ENCODE measurements at places on chromosomes 16 and 17. TPM values are rescaled to one million over a fixed set of nuclear protein-coding genes. Genes with fewer than 3 reads are reported as not detected.

Gene OR2C1
- total RNA-seq: not detected

GRCh38 chr16:64211331-64211730, 910.5 kb downstream of the CDH11 start:
- no peak overlapping the region for H3K4me3 ChIP-seq
- H3K27me3 ChIP-seq: no peaks in the 10 kb centered on the region
- no peak overlapping the region for H3K27ac ChIP-seq
- H3K4me1 ChIP-seq: no peaks in the 10 kb centered on the region

- no peaks in the 10 kb centered on the region for H3K36me3 ChIP-seq
- no peaks in the 10 kb centered on the region for H3K27me3 ChIP-seq
- no peak overlapping the region for H3K27ac ChIP-seq
- DNase-seq: no peak
- H3K4me3 ChIP-seq: no peak overlapping the region
Observed at GRCh38 chr16:82728901-82729300, 102.1 kb downstream of the CDH13 start.

Gene TRIM37
- total RNA-seq: 27.9 TPM

Gene CLEC3A
- not detected for total RNA-seq

DNA sequence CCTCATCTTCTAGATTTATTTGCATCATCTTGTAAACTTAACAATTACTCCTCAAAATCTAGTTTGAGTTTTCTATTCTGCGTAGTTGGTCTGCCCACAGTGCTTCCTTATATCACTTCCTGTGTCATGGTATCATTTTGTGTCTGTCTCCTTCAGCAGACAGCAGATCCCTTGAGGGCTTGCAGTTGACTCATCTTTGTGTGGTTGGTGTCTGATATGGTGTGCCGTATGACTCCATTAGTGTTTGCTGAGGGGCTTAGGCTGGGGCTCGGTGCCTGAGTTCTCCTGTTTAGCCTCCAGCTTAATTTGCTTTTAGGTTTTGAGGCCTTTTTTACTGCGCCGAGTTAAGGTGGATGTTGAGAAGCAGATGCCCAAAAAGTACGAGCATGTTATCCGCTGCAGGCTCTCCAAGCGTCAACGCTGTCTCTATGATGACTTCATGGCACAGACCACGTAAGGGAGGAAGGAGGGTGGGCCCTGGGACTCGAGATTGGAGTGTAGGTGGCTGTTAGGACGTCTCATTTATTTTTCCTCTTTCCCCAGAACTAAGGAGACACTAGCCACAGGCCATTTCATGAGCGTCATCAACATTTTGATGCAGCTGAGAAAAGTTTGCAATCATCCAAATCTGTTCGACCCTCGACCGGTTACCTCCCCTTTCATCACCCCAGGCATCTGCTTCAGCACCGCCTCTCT, 16.9 kb downstream of the SRCAP start:
- H3K27me3 ChIP-seq: no peaks in the 10 kb centered on the region
- H3K27ac ChIP-seq: peak overlapping the region; percentile 34
- peaks cover 87% of the 10 kb centered on the region for H3K36me3 ChIP-seq

Gene LIMD2
- total RNA-seq: 634 TPM

DNA sequence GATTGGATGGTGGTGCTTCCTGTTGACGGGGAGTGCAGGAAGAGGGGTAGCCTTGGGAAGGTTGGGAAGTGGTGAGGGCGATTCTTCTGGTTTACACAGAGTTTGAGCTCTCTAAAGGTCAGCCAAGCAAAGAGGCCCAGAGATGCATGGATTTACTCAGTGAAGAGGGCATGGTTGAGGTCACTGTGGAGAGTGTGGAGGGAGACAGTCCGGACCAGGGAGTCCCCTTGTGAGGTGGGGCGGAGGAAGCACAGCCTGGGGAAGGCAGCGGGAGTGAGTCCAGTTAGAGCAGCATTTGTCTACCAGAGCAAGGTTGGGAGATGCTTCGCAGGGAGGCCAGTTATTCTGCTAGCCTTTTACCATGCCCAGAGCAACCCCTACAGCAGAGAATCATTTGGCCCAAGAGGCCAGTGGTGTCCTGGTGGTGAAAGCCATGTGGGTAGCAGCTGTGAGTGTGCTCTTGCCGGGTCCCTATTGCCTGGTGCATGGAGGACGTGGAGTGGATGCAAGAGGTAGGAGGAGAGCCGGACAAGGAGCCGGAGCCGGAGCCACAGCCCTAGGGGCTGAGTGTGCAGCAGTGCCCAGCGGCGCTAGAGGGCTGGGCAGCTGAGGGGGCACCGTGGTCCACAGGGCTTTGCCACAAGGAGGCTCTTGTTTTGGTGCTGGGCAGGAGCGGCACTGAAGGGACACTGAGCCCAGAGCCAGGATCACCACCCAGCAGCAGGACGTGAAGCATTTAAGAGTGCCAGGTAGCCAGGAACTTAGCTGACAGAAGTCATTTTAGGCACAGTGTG, 27.7 kb downstream of the PRMT7 start:
- no peaks in the 10 kb centered on the region for H3K27me3 ChIP-seq
- H3K36me3 ChIP-seq: peaks cover 51% of the 10 kb centered on the region
- H3K4me3 ChIP-seq: no peak overlapping the region
- no peak overlapping the region for H3K27ac ChIP-seq

Gene TMC7
- not detected for total RNA-seq

- no peaks in the 10 kb centered on the region for H3K4me1 ChIP-seq
- peaks cover 7% of the 10 kb centered on the region for H3K27me3 ChIP-seq
- H3K4me3 ChIP-seq: no peak overlapping the region
- DNase-seq: no peak
- H3K36me3 ChIP-seq: no peaks in the 10 kb centered on the region
- H3K27ac ChIP-seq: no peak overlapping the region
Observed at GRCh38 chr16:50831751-50832150, 89.9 kb downstream of the CYLD start.

DNA sequence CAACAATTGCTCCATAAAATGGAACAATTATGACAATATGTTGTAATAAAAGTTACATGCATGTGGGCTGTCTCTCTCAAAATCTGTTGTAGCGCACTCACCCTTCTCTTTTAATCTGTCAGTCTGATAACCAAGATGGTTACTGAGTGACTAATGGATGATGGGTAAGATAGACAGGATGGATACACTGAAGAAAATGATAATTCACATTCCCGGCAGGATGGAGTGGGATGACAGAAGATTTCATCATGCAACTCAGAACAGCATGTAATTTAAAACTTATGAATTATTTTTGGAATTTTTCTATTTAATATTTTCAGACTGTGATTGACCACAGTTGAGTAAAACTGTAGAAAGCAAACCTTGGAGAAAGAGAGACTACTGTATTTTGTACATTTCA, 30.5 kb downstream of the CDH13 start:
- no peak overlapping the region for H3K4me3 ChIP-seq
- peaks cover 66% of the 10 kb centered on the region for H3K4me1 ChIP-seq
- no peaks in the 10 kb centered on the region for H3K36me3 ChIP-seq

Gene ABCA3
- 5.1 TPM for total RNA-seq

DNA sequence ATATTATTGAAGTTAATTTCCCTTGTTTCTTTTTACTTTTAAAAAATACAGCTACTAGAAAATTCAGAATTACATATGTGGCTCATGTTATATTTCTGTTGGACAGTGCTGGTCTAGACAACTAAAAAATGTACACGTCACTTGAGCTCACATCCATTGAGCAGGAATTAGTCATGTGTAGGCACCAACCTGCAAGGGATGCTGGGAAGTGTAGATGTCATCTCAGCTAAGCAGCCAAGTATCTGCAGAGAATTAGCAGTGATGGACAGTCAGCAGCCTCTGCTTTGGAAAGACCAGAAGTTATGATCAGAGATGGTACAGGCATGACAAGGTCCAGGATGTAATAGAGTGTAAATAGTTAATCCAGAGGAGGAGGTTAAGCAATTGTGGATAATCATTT, 87.1 kb upstream of the HS3ST2 start:
- no peaks in the 10 kb centered on the region for H3K4me1 ChIP-seq
- DNase-seq: no peak
- H3K27me3 ChIP-seq: no peaks in the 10 kb centered on the region
- H3K27ac ChIP-seq: no peak overlapping the region
- H3K4me3 ChIP-seq: no peak overlapping the region
- H3K36me3 ChIP-seq: no peaks in the 10 kb centered on the region

- H3K27me3 ChIP-seq: peaks cover 4% of the 10 kb centered on the region
- no peak overlapping the region for H3K4me3 ChIP-seq
- no peak for DNase-seq
- H3K27ac ChIP-seq: no peak overlapping the region
Observed at GRCh38 chr17:51667706-51668083, 407.3 kb downstream of the UTP18 start.

Gene NR1D1
- total RNA-seq: 29.5 TPM

DNA sequence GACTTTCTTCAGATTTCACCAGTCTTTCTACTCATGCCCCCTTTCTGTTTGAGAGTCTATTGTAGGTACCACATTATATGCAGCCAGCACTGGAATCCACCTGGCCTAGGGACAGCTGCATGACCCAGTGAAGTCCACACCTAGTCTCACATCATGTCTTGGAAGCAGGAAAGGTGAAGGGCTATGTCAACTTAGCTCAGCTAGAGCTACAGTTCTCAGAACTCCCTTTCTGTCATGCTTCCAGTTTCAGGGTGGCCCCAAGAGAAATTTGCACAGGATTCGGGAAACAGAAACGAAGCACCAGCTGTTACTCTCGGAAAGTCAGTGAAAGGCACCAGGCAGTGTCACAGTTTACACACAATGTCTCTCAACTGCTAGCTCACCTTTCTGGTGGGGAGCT, 51.6 kb upstream of the NLRP1 start:
- H3K27me3 ChIP-seq: peaks cover 13% of the 10 kb centered on the region
- H3K4me1 ChIP-seq: no peaks in the 10 kb centered on the region
- no peaks in the 10 kb centered on the region for H3K36me3 ChIP-seq
- no peak overlapping the region for H3K4me3 ChIP-seq
- no peak overlapping the region for H3K27ac ChIP-seq

DNA sequence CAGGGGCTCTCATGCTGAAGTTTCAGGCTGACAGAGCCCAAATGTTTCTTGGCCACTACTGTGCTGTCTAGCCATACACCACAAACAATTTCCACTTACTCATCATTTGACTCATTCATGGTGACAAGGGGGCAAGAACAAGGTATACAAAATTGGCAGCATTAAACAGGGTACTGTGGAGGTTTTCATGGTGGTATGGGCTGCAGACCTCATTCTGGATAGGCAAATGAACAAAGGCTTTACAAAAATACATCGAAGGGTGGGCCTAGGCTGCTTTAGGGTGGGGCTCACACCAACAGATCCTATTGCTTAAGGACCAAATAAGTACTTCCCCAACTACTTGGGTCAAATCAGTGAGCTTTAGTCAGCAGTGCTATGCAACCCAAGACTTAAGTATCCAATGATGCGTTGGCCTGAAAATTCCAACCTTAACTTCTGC, 53.0 kb downstream of the N4BP1 start:
- H3K36me3 ChIP-seq: peaks cover 32% of the 10 kb centered on the region
- peak; percentile 23 for DNase-seq
- H3K4me1 ChIP-seq: peaks cover 50% of the 10 kb centered on the region

DNA sequence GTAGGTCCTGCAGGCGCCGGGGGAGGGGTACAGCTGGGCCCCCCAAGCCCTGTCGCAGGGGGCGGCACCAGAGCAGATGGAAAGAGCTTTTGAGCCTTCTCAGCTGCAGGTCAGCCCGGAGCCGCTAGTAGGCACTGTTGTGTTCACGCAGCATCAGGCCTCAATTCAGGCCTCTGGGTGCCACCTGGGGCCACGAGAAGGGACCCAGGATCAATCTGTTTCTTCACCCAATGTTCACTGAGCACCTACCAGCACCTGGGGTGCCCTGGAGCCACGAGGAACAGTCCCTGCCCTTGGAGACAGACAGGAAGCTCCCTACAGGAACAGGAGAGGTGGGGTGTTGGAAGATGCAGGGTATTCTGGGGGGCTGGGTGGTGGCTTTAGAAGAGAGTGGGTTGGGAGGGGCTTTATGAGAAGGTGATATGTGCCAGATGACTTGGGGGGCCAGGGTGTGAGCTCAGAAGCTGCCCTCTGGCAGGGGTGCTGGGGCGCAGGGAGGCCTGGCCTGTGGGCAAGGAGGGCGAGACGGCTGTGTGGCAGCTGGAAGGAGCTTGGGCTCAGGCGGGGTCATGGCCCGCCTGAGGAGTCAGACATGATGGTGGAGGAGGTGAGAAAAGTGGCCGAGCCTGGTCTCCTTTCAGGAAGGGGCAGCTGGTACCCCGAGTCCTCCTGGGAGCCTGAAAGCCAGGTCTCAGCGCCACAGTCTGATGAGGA, 121.9 kb upstream of the GSE1 start:
- H3K27me3 ChIP-seq: no peaks in the 10 kb centered on the region
- no peaks in the 10 kb centered on the region for H3K4me1 ChIP-seq
- peak; percentile 17 for DNase-seq
- H3K27ac ChIP-seq: no peak overlapping the region

DNA sequence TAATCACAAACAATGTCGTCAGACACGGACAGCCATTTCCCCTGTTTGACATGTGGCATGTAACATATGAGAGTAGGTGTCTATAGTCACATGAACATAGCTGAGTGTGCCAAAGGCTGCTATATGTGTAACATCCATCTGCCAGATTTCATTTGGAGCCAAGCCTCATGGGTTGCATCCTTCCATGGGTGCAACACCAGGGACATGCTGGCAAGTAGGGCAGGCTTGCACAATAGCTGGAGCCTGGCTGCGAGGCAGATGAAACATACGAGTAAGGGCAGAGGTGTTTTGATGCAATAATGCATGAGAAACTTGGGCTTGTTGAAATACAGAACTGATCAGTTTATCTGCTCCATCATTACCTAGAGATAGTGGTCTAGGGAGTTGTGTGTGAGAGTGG, 9.0 kb upstream of the ZNF689 start:
- H3K4me1 ChIP-seq: no peaks in the 10 kb centered on the region
- no peak overlapping the region for H3K4me3 ChIP-seq
- peaks cover 8% of the 10 kb centered on the region for H3K27me3 ChIP-seq

DNA sequence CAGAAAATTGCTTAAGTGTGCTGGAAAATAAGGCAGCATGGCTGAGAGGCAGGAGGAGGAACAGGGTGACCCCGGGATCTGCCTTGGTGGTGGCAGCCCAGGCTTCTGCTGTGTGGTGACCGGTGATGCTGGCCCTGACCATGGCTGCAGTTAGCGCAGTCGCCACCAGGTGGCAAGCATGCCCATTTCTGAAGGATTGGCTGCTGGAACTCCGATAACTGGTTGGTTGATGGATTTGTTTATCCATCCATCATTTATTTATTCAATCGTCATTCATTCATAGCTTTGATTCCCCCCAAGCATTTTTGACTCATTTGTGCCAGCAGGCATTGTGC, 29.1 kb upstream of the ITGA3 start:
- no peak overlapping the region for H3K27ac ChIP-seq
- peak; percentile 62 for DNase-seq
- H3K4me3 ChIP-seq: no peak overlapping the region

DNA sequence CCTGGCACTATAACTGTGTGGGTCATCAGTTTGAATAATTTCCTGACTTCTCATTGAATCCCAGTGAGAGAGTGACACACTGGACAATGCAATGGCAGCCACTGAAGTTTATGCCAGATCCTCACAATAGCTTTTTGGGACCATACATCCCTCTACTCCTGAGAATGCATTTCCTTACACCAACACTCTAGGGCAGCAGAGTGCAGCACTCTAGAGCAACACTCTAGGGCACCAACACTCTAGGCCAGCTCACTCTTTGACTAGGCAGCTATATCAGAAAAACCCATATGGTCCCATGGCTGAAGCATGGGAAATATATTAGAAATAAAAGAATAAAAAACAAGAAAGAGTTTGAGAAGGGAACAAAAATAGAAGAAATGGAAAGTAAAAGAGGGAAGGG, 309.2 kb downstream of the MAP2K6 start:
- no peak overlapping the region for H3K27ac ChIP-seq
- H3K27me3 ChIP-seq: no peaks in the 10 kb centered on the region
- H3K4me1 ChIP-seq: no peaks in the 10 kb centered on the region
- H3K4me3 ChIP-seq: no peak overlapping the region
- H3K36me3 ChIP-seq: no peaks in the 10 kb centered on the region
- no peak for DNase-seq

Measured in CD4-positive, CD25-positive, alpha-beta regulatory T cell (primary cell).